ENCODE measurements at places on chromosomes 5 and 9.

GRCh38 chr9:121434969-121435368 is 64.7 kb downstream of the GGTA1 start:
- DNase-seq, result no peak

GRCh38 chr9:133493428-133493827 is 14.5 kb upstream of the SLC2A6 start:
- DNase-seq, result no peak

- peak; percentile 78 for DNase-seq
Measured at GRCh38 chr9:113309204-113309813, 6.1 kb upstream of the RNF183 start.

GRCh38 chr5:125384071-125384470 is 637.6 kb upstream of the ZNF608 start:
- no peak for DNase-seq

- DNase-seq, result no peak
Measured at GRCh38 chr5:132205385-132206125, 22.1 kb downstream of the P4HA2 start.

GRCh38 chr5:133256276-133256675 is 204.5 kb downstream of the HSPA4 start:
- no peak for DNase-seq

- DNase-seq, result peak; percentile 10
Measured at GRCh38 chr5:89128092-89128491, 245.1 kb upstream of the MEF2C start.

DNA sequence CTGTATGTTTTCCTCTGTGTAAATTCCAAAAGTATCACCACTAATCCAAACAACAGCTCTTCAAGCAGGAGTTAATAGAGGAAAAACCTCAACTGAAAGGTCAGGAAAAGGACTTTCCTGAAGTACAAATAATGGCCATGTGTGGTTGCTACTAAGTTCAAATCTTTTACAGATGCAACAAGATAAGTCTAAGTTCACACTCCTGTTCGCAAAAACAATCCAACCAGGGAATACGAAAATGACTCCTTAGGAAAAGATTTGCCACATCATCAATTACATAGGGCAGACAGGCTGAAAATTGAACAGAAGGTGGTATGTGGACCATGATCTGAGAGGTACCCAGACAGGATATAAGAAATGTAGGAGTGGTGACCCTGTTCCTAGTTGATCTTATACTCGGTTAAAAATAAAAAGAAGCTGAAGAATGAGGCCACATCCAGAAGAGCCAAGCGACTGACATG is 210.2 kb downstream of the TSSK1B start:
- DNase-seq, result no peak

DNA sequence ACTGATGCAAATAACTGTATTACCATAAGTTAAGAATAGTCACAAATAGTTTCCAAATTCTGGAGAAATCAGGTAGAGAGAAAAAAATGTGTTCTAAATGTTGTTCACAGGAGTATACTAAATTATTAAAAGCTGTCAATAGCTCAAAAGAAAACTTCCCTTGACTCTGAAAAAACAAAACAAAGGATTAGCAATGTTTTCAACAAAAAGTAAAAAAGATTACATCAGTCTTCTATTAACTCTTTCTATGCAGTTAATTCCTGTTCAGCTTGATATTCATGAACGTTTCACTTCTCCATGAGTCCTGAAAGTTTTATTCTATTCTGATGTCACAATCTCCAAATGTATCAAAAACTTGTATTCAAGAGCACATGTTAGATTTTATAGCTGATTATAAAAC is 9.5 kb upstream of the CLTB start:
- no peak for DNase-seq

GRCh38 chr5:672329-673160 is 20.6 kb downstream of the TPPP start:
- peak; percentile 46 for DNase-seq

DNA sequence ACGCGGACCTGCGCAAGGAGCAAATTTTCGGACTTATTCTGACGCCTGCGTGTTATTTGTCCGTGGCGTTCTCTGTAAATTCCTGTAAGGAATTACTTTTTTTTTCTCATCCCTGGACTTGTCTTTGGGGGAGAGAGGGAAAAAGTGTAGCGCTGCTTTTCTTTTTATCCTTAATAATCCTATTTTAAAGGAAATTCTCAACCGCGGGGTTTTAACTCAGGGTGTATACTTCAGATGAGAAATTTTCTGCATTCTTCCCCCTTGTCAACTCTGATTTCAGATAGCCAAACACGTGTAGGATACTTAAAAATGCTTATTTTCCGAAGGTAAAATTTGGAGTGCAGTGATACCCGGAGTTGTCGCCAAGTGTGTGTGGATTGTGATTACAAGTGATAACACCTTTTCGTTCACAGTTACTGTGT is 853 bp downstream of the DCP2 start:
- DNase-seq, result peak; percentile 10

DNA sequence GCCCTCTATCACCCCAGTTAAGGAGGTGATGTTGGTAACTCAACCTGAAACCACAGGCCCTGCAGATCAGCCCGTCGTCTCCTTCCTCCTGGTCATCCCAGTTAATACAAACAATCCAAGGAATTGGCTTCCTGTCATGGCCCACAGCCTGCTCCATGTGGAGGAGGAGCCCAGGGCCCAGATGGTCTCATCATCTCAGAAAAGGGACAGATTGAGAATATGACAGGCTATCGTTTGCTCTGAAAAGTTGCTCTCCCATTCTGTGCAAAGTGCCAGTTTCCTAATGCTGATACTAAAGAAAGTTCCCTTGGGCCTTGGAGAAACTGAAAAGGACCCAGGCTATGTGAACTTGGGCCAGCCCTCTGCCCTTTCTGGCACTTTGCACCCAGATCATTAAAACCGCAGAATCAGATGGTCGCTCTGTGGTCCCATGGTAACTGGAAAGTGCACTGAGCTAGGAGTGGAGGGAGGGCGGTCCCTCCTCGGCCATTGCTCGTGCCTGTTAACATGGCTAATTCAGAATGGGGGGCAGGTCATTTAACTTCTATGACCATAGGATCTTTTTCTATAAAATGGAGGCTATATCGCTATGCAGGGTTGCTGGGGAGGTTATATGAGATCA is 675 bp upstream of the SPAAR start:
- DNase-seq, result peak; percentile 54

DNA sequence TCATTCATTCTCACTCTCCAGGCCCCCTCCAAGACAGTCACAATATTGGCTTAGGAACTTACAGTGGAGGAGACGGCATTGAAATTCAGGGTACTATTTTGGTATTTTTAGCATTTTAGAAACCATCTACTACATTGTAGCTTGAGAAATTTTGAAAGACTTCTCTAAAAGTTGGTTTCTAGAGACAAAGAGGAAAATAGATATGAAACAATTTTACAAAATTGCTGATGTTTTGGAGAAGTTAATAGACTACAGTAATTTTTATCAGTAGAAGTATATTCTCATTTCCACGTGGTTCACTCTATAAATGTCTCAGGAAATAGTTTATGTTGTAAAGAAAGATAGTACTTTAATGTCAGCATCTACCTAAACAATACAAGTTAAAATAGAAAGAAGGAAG is 63.2 kb upstream of the ZSWIM6 start:
- DNase-seq, result no peak

GRCh38 chr5:97554977-97555643 is 372.1 kb upstream of the RIOK2 start:
- peak; percentile 49 for DNase-seq

- DNase-seq, result no peak
Measured at GRCh38 chr9:132753593-132753880, 83.3 kb downstream of the GTF3C4 start.

DNA sequence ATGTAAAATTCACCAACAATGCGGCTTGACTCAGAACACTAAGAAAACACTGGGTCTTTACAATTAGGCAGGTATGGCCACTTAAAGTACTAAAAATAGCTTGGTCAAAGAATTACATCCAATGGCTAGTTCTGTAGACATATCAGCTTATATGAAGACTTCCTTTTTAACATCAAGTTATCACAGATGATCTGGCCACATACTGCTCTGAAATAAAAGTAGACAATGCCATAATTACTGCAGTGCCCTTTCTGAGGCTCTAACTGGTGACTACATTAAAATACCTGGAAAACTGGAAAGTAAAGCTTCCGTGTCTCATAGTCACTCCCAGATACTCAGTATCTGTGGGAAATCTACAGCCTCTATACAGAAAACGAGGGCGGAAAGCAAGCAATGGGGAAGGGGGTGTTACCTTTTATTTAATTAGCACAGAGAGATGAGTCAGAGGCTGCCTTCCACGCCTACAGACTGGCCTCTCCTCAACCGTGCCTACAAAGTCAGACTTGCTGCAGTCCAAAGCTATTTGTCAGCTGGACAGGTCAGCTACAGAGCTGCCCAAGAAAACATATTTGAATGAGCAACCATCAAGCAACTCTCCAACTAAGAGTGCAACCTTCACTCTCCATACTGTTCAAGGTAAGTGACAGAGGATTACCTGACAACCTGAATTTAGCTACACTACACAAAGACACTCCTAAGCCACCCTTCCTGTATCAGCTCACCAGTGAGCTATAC is 8.7 kb downstream of the SERINC5 start:
- DNase-seq, result peak; percentile 85

- DNase-seq, result no peak
Measured at GRCh38 chr5:14405267-14405666, 176.3 kb upstream of the OTULINL start.

DNA sequence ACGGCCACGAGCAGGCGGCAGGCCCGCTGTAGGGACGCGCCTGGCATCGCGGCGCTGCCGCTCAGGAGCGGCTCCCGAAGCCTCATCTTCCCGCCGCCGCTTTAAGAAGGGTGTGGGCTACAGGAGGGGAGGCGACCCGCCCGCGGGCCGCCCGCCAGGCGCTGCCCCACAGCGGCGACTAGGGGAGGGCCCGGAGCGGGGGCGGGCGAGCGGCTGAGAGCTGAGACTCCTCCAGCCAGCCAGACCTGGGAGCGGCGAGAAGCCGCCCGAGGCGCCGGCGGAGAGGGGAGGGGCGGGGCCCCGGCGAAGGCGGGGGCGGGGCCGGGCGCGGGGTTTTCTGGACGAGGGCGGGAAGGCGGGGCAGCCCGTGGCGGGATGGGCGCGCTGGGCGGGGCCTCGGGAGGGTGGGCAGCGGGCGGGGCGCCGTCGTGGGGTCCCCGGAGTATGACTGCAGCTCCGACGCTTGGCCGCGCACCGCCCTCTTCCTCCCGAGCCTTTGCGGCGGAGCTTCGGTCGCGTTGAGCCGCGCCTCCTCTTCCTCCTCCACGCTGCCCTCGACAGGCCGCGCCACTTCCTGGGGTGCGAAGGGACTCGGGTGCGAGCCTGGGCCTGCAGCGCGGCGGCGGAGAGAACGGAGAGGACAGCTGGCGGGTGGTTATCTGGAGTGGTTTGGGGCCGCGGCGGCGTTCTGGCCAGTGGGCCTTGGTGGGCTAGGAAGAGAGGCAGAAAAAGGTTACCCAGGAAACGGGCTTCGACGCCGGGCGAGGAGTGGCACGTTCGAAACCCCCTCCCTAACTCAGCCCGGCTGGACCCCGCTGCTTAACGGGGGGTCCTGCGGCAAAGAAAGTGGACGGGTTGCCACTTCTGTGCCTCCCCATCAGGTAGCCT is at the start of gene B4GALT1:
B4GALT1 (minus strand) TSS at position 253 of the 888 bp plus-strand sequence; CDS start at position 86, 167 bp downstream.
- DNase-seq, result peak; percentile 97

DNA sequence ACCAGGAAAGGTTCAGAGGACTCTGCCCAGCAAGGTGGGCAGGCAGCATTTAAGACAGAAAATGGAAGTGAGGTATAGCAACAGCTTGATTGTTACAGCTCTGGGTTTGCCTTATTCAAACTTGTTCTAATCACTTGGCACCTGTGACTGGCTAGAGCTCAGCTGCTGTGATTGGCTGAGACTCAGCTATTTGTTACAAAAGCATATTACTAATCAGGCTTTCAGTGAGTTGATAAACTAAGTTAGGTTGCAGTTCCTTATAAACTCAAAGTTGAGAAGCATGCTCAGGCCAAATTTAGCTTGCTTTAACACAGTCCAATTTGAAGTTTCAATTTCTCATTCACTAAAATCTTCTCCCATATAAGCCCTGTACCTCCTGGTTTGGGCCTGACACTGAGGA is 56.3 kb downstream of the GDA start:
- no peak for DNase-seq

DNA sequence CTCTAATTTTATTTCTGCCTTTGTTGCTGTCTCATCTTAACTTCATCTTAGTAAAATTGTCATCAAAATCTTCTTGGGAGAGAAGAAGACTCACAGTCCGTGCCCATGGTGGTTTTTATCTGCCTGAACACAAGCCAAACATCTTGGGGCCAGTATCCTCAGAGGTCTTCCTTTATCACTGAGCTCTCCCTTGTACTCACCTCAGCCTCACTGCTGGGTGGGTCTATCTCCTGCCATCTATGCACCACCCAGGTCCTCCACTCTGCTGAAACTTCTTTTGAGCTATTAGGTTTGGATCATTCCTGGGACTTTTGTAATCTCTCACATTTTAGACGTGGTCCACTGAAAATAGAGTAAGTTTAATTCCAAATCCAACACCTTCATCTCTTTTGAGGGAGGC is 116.3 kb upstream of the EPB41L4A start:
- no peak for DNase-seq

- no peak for DNase-seq
Measured at GRCh38 chr9:113898596-113898995, 22.5 kb downstream of the ZNF618 start.

GRCh38 chr9:101369884-101370531 is 14.8 kb downstream of the BAAT start:
- DNase-seq, result no peak

DNA sequence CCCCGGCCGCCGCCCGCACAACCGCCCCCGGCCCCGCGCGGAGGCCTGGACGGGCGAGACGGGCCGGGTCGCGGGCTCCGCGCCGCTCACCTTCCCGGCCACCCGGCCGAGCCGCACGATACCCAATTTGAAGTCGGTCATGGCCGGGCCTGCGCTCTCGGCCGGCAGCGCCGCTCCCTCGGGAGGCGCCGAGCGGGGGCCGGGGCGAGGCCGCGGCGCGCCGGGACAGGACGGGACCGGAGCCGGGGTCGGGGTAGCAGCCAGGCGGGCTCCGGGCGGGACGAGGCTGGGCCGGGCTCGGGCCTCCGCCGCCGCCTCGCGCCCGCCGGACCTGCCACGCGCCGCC is 216 bp downstream of the ZMYND19 start:
- no peak for DNase-seq

DNA sequence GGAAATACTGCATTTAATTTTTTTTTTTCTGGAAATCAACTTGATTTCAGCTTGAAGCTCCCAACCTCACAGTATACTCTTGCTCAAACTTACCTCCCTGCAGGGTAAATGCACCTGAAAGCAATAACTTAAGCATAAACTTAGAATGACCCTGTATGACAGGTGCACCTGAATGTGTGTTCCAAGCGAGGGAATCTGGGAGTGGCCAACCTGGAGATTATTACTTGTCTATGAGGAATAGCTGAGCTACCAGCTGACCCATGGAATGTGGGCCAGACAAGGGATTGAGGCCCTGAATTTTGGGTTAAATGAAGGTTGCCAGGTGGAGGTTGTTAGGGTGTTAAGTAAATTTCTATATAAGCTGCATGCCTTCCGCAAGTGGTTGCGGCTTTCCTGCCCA is 140.6 kb downstream of the OSTF1 start:
- no peak for DNase-seq

- peak; percentile 19 for DNase-seq
Measured at GRCh38 chr9:114233491-114234185, 78.3 kb downstream of the COL27A1 start.

GRCh38 chr9:86075132-86076109 is 23.9 kb downstream of the GOLM1 start:
- DNase-seq, result no peak

All from GM03348 (cell line).